ENCODE measurements at places on chromosomes 4 and X.
A peak's percentile ranks its signal among the peaks of the same experiment; 100 is the strongest.

DNA sequence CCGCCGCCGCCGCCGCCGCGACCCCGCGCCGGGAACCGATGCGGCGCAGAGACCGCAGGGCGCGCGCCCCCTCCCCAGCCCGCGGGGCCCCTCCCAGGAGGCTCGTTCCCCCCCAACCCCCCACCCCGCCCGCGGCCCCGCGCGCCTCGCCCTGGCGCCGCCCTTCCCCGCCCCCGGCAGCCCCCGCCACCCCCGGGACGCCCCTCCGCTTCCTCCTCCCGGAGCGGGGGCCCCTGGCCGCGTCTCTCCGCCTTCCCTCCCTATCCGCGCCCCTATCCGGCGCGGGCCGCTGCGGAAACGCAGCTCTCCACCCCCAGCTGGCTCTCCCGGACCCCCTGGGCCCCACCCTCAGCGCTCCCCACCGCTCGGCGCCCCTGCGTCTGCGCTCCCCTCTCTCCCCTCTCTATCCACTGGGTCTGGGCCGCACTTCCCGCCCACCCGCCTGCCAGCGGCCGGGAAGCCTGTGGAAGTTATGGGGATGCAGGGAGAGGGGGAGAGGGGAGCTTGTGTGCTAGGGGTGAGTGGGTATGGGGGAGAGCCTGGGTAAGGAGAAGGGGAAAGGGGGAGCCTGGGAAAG, at the start of gene TMEM271:
TMEM271 (minus strand) TSS at position 51 of the 577 bp plus-strand sequence. CDS start 233 bp downstream, outside the sequence.
- no peak for DNase-seq

GRCh38 chr4:152523731-152524130, 12.2 kb downstream of the FBXW7 start:
- DNase-seq, result no peak

DNA sequence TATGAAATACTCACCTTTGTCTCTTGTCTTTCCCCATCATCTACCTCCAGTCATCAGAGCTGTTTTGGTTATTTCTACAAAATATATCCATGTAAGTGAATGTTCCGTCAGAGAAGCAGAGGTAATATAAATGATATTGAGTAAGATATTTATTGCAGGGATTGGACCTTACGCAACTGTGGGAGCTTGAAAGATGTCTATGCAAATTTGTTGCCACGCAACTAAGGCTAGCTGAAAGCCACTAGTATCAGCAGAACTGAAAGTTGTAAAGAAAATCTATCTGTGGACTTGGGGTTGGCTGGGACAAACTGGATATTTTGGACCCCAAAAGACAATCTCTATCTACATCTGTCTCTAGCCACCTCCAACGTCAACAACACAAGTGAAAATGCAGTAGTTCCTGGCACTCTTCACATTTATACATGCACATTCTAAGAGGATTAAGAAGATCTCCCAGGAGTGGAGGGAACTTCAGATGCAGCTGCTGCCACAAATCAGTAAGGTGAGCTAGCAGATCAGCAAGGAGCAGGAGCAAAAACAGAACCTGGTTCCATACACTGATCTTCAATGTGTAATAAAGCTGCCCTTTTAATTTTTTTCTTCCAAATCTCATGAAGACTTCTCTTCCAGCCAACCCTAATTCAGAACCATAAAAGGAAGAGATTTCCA, 8.5 kb upstream of the CCSER1 start:
- DNase-seq, result no peak

- DNase-seq, result no peak
These were observed 37.7 kb upstream of the RAB33B start for GRCh38 chr4:139416073-139416673.

DNA sequence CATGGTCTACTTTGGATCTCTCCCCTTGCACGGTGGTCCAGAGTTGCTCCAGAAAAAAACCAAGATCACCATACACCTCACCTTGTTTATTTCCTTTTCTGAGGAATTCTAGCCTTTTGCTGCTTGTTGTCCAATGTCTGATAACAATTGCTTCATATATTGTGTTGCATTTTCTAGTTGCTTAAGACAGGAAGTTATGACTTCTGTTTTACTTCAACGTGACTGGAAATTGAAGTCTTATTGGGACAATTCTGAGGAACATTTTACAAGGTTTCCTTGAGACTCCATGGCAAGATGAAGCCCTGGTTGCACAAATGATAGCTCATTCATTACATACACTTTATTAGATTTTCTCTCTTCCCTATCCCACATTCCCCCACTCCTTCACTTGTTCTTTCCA, 5.2 kb downstream of the CXCL1 start:
- no peak for DNase-seq

- no peak for DNase-seq
These were observed 177.8 kb upstream of the ETNPPL start for GRCh38 chr4:108940634-108941033.

GRCh38 chrX:148695255-148695654, 194.8 kb downstream of the AFF2 start:
- DNase-seq, result peak; percentile 31

- DNase-seq, result no peak
These were observed 28.3 kb downstream of the SEPTIN11 start for GRCh38 chr4:76977736-76978350.

GRCh38 chr4:87103086-87103485, 117.3 kb downstream of the KLHL8 start:
- DNase-seq, result no peak

- DNase-seq, result no peak
These were observed 30.0 kb downstream of the BBS12 start for GRCh38 chr4:122762520-122762919.

GRCh38 chrX:131067846-131068745, 9.9 kb downstream of the ARHGAP36 start:
- DNase-seq, result peak; percentile 38

DNA sequence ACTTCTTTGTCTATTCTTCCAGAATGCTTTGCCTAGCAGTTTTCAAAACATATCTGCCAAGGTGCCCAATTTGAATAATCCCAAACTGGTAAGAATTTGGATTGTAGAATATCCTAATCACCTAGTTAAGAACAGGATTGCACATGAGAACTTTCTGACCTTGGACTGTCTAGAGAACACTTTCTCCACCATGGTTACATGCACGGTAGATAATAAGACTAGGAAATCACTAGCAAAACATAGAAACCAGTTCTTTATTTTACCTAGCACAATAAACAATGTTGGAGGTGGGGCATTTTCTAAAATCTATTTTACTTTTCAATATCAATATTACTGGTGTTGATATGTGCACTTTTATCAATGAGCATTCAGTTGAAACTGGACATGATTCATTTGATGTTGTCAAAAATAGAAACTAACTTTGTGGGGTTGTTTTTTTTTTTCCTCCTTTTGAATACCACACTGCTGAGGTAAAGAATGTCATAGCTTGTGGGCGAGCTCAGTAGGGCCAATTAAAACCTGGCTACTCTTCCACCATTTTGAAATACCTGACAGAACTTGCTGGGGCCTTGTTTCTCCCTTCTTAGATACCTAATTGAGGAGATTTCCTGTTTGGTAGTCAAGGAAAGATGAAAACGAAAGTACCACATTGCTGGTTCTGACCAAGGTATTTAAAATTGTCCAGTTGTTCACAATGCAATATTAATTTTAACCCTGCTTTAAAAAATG, 10.4 kb downstream of the MID1IP1 start:
- DNase-seq, result no peak

DNA sequence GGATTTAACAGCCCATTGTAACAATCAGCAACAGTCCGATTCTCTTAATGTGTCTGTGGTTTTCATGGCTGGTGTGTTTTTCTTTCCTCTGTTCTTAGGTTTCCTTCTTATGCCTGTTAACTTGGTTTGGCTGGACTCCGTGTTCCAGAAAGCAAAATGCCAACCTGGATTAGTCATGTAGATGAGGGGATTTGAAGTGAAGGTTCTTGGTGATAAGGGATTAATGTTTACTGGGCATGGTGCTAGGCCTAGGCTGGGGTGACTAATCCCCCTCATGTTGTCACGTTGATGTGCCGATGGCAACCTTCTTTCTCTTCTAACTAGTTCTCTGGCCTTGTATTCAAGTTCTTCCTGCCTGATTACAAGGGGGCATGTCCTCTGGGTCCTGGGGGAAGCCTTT, 85.9 kb downstream of the REPS2 start:
- DNase-seq, result no peak

Data from retina (tissue), 1 donor.